Endothelial cell of umbilical vein (primary cell): ENCODE measurements at places on chromosomes 5 and 9. TPM values are rescaled to one million over a fixed set of nuclear protein-coding genes. Genes with fewer than 3 reads are reported as not detected.

DNA sequence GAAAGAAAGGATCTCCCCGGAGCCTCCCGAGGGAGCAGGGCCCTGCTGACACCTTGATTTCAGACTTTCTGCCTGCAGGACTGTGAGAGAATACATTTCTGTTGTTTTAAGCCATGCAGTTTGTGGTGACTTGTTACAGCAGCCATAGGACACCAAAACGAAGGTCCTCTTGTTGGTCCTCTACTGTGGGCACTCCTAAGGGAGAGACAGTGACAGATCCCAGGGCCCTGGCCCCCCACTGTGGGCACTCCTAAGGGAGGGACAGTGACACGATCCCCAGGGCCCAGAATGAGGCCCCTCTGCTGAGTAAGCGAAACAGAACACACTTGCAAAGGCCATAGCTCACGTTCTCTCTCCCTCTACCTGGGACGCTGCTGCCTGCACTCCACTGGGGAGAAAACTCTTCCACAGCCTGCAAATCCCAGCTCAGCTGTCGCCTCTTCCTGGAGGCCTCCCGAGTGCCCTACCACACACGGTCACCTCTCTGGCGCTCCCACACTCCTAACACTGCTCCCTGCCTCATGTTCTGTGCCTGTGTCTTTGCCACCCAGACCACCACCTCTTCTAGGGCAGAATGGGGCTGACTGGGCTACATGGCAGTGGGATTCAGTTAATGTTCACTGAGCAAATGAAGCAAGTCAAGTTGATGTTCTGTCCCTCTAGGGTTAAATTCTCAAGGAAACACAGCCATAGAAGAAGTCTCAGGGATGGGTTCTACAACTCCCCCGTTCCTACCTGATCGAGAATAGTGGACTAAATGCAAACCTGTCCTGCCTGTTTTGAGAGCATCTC lies 23.8 kb downstream of the ANKS6 start:
- DNase-seq = no peak

DNA sequence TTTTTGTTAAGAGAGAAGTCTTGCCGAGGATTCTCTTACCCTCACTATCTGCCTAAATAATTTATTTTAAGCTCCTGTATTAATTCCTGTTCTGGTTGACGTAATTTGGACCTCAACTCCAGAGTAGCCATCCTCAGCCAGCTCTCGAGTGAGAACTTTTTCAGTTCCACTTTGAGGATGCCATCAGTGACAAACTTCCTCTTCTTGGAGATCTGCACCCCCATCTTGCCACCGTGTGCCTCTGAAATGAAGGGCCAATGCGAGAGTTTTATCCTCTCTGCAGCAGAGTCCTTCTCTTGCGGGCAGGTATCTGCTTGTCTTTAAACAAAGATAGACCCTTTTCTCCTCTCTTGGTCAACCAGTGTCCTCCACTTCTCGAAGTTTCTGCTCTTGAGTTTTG lies 19.5 kb upstream of the TMEM174 start:
- no peak for DNase-seq

- no peak for DNase-seq
These were observed 100.9 kb downstream of the BOD1 start for GRCh38 chr5:173515526-173515925.

DNA sequence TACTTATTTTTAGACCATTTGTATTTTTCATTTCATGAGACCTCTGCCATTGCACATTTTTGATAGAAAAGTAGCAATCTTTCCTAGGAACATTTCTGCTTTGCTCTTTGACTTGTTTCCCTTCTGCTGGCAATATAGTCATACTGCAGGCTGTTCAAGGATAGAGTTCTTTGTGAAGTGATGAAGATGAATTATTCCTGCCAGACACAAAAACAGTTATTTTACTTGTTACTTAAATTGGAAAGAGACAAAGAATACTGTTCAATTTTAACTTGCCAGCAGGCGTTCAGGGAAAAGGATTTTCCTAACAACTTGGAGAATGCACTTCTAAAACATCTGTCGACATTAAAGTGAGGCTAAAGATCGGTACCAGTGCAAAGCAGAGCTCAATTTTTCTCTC lies 251.7 kb upstream of the ACTBL2 start:
- DNase-seq = no peak

DNA sequence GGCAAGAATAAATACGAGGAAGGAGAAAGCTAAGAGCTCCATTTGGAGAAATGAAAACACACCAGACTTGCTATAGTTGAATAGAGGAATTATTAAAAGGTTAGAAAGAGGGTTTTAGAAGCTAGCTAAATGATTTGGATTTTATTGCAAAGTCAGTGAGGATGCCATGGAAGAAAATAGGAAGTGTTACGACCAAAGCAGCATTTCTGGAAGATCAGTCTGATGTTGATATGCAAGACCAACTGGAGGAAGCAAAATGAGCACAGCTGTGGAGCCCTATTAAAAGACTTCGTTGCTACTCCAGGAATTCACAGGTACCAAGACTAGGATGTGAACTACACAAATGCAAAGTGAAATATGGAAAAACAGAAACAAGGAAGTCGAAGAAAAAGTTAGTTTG lies 2.1 kb downstream of the DHX29 start:
- peak; percentile 35 for DNase-seq

The GRM6 gene
- not detected in 2 replicates for total RNA-seq

The IL33 gene
- total RNA-seq = 8.5 and 13.8 TPM in 2 replicates

The FAM153A gene
- total RNA-seq = not detected in 2 replicates

The HRCT1 gene
- 1.2 and 5.2 TPM in 2 replicates for total RNA-seq
